ENCODE measurements at places on chromosomes 2 and 18.

DNA sequence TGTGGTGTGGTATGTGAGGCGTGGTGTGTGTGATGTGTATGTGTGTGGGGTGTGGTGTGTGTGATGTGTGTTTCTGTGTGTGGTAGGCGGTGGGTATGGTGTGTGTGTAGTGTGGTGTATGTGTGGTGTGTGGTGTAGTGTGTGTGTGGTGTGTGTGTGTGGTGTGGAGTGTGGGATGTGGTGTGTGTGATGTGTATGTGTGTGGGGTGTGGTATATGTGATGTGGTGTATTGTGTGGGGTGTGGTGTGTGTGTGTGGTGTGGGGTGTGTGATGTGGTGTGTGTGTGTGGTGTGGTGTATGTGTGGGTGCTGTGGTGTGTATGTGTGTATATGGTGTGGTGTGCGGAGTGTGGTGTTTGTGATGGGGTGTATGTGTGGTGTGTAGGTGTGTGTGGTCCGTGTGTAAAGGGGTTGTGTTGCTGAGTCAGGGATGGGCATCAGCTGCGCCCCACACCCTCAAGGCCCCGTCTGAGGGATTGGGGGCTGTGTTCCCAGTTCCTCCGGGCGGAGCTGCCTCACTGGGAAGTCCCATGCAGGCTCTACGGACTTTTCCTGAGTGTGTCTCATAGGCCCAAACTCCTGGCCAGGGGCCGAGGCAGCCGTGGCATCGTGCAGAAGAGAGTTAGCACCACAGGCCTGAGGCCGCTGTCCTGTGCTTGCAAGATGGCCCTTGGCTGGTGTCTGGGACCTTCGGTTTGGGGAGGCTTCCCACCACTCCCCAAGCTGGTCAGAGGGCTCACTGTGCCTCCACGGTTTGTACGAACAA lies 18.2 kb upstream of the ARL4C start:
- no peak for DNase-seq

DNA sequence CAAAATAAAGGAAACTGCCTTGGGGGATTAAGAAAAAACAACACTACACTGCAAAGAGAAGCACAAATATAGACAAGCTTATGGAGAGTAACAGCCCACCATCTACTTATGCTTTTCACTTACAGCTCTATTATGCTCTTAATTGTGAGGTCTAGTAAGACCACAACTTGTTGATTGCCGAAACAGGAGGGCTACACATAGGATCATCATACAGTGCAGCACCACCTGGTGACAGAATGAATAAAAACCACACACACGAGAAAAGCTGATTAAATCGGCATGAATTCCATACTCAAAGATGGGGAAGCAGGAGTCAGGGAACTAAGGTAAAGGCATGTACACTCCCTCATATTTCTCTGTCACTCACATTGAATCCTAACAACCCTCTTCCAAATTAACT lies 259.2 kb downstream of the IKZF2 start:
- DNase-seq: no peak

- DNase-seq: no peak
Measured at GRCh38 chr2:125408874-125409538, 1247.0 kb upstream of the GYPC start.

DNA sequence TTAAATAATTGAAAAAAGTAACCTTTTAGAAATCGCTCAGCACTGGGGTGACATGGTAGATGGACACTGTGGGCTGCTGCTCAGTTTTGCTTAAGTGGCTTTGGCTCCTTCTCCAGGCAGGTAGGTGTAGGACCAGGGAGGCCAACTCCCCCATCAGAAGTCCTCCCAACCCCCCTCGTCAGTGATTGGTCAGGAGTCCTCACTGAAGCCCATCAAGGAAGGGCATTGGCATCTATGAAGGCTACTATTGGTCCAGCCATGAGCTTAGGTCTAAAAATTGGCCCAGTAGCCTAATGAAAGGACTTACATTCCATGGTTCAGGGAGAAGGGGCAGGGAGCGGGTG lies 34.7 kb downstream of the ST3GAL5 start:
- no peak for DNase-seq

GRCh38 chr2:197599285-197599965 lies 76.0 kb downstream of the RFTN2 start:
- no peak for DNase-seq

DNA sequence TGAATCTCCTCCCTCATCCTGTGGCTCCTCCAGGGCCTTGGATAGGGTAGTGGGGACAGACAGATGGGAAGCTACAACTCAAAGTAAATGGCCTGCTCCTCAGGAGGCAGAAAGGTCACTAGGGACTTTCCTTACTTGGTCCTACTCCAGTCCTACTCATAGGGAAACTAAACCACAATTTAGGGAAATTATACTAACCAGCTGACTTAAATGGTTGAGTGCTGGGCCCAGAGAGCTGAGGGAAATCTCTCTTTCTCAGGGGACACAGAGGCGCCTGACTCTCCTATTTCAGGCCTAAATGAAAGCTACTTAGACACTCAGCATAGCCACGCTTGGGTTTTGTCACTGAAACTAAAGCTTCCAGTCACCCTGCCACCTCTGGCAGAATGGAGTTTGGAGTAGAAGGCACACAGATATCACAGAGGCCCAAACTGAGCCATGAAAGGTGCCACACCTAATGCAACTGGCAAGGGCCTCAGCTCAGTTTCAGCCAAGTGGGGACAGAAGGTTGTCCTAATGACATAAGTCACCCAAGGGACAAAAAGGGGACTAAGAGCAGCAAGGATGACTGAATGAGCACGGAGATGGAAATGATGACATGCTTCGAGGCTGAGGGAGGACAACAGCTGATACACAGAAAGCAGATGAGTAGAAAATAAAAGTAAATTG lies 24.0 kb downstream of the CERKL start:
- no peak for DNase-seq

GRCh38 chr18:5198311-5198710 lies 1.3 kb upstream of the AKAIN1 start:
- DNase-seq: no peak
